ENCODE measurements at places on chromosomes 3 and 15. TPM values are rescaled to one million over a fixed set of nuclear protein-coding genes. Genes with fewer than 3 reads are reported as not detected.
A peak's percentile ranks its signal among the peaks of the same experiment; 100 is the strongest.

Gene SCN11A
- not detected for total RNA-seq

Gene MUC20
- not detected for total RNA-seq

Gene ILDR1
- not detected for total RNA-seq

Gene PIERCE2
- total RNA-seq, result 3.7 TPM

Gene ACTC1
- not detected for total RNA-seq

Gene ALDH1L1
- 0.27 TPM for total RNA-seq

Gene SLC28A1
- not detected for total RNA-seq

Gene ZNF860
- not detected for total RNA-seq

Gene ZMYND10
- total RNA-seq, result not detected

Gene TMEM108
- total RNA-seq, result 0.79 TPM

GRCh38 chr15:73981761-73982221 is 10.3 kb downstream of the STOML1 start:
- DNase-seq, result peak; percentile 81

DNA sequence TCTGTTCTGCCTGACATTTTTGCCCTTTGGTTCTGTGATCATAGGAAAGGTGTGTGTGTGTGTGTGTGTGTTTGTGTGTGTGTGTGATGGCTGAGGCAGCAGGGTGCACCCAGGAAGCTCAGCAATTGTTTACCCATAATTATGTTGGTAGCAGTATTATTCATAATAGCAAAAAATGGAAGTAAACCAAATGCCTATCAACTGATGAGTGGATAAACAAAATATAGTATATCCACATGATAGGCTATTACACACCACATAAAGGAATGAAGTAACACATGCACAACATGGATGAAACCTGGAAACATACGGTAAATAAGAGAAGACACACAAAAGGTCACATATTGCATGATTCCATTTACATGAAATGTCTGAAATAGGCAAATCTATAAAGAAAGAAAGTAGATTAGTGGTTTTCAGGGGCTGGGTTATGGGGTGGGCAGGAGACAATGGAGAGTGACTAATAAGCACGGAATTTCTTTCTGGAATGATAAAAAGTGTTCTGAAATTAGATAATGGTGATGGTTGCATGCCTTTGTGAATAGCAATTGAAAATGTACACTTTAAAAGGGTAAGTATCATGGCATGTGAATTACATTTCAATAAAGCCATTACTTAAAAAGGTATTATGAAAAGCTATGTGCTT is 167.2 kb downstream of the POLR2M start:
- peak; percentile 46 for DNase-seq

DNA sequence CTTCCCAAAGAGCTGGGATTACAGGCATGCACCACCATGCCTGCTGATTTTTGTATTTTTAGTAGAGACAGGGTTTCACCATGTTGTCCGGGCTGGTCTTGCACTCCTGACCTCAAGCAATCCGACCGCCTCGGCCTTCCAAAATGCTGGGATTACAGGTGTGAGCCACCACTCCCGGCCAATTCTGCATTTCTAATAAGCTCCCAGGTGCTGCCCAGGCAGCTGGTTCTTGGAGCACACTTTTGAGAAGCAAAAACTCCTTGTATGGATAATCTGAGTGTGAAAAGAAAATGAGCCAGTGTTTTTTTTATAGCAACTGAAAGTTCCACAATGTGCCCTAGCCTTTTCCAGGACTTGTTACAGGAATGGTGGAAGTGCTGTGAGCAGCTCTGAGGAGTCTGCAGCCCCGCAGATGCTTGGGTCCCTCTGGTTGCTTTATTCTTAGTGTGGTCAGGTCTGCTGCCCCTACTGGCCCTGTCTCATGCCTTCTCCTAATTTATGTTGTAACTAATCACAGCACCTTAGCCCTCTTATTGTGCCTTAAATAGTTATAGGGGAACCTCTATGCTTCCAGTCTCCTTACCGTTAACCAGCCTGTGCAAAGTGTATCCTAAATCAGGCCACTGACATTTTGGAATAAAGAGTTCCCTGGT is 13.5 kb upstream of the KCNAB1 start:
- DNase-seq, result no peak

DNA sequence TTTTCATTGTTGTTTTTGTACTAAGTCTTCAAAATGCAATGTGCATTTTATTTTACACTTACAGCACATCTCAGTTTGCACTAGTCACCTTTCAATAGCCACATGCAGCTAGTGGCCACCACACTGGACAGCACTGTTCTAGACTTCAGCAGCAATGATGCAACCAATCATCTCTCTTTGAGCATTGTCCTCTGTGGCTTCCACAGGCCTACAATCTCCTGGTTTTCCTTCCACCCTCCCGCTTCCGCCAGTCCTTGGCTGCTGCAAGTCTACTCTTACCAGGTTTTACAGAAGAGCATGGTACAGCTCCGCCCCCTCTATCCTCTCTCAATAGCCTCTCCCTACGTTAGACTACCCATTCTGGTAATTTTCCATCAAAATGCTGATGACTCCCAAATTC is 25.1 kb upstream of the FSIP1 start:
- DNase-seq, result no peak

- DNase-seq, result peak; percentile 82
Measured at GRCh38 chr3:71987828-71988227, 202.9 kb upstream of the PROK2 start.

- DNase-seq, result peak; percentile 6
Measured at GRCh38 chr3:9041626-9042025, 78.4 kb upstream of the RAD18 start.

- peak; percentile 32 for DNase-seq
Measured at GRCh38 chr15:90209591-90209990, 8.5 kb downstream of the SEMA4B start.

- DNase-seq, result no peak
Measured at GRCh38 chr3:139835830-139836683, 98.9 kb upstream of the CLSTN2 start.

DNA sequence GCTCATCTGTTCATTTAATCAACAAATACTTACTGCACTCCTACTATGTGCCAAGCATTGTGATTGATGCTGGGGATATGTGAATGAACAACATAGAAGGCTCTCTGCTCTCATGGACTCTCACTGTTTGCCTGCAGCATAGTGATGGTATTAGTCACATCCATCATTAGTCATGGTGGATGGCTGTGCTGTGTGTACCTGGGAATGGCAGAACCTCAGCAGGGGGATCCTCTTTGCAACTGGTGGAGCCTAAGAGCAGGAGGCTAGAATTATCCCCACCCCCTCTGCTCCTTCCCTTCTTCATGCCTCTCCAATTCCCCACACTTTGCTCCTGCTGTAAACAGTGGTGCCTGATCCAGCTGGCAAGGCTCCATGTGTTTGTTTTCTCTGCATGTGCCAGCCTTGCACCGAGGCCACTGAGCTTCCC is 20.5 kb downstream of the BOC start:
- peak; percentile 71 for DNase-seq

DNA sequence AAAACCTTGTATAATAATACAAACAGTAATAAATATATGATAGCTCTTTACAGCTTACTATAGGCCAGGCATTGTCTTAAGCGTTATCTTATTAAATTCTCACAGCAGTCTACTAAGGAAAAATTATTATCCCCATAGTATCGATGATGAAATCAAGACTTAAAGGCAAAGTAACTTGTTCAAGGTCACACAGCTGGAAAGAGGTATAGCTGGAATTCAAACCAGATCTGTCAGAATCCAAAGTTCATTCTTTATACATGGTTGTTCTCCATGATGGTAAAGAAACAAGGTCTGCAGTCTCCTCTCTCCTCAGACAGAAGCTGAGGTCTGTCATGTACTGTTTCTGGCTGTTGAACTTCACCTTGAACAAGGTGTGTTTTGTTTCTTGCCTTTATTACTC is 15.4 kb upstream of the SLC22A13 start:
- DNase-seq, result no peak

DNA sequence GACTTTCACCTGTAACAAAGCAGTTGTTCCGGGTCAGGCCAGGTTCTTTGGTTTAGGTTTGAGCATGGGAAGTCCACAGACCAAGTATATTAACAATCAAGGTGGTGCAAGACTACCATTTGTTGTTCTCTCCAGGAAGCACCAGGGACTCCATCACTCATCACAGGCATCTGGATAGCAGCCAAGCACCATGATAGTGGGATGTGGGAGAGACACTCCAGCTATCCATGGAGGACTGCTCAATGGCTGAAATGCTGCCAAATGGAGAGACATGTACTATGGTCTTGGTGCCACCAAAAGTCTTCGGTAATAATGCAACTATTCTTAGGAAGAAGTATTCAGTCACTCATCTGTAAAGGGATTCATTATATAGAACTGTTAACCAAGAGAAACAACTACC is 143.0 kb downstream of the TNIK start:
- DNase-seq, result no peak

DNA sequence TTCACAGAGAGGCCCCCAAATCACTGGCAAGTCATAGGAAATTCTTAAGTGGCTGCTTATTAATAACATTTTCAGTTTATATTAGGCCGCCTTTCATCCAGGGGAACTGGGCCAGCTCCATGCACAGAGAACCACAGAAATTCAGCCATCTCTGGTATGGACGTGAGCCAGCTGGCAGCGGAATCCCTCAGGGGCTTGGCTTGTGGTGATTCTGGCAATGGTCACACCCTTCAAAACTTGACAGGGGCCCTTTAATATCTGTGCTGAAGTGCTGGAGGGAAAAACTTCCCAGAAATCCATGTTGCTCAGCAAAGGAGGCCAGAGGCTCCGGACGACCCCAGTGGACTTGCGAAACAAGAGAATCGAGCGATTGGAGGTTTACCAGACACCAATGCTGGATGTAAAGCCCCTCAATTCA is 11.3 kb downstream of the PRICKLE2 start:
- peak; percentile 64 for DNase-seq

DNA sequence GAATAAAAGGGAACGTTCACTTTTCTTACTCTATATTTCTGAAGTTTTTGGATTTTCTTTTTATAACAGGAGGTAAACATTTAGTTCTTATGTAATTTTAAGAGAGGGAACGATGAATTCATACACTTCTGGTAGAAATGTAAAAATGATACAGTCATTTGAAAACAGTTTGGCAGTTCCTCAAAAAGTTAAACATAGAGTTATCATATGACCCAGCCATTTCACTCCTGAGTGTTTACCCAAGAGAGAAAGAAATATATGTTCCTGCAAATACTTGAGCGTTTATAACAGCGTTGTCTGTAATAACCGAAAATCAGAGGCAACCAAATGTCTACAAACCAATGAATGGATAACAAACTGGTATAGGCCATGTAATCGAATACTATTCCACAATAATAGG is 20.8 kb upstream of the CCR9 start:
- no peak for DNase-seq

DNA sequence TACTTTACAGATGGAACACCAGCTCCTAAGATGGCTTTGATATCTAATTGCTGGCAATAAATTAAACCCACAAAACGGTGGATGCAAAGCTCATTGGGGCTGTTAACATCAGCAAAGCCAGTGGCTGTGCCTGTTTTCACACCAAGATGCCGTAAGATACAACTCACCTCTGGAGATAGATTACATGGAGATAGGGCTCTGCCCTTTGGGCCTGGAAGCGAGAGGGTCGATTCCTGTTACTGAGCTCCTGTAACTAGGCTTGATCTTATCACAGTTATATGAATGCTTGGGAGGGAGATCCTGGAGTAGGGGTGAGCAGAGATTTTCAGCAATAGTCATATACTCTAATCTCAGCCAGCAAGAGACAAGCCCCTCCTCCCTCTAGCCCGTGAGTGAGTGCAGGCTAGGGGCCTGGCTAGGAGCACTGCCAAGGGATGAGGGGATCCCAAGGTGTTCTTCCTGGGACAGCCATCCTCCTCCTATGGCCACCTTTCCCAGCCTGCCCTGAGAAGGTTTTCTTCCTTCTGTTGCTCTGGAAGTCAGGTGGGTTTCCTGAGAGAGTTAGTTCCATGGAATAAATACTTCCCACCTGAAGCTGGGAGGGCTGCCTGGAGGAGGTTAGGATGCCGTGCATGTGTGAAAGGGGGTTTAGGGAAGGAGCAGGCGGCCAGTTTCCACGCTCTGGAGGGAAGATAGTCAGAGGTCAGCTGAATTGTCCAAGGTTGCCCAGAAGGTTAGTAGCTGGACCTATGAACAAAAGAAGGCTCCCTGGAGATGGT is 18.1 kb upstream of the DOCK3 start:
- no peak for DNase-seq

GRCh38 chr15:31405200-31405920 is 78.7 kb downstream of the KLF13 start:
- peak; percentile 55 for DNase-seq

DNA sequence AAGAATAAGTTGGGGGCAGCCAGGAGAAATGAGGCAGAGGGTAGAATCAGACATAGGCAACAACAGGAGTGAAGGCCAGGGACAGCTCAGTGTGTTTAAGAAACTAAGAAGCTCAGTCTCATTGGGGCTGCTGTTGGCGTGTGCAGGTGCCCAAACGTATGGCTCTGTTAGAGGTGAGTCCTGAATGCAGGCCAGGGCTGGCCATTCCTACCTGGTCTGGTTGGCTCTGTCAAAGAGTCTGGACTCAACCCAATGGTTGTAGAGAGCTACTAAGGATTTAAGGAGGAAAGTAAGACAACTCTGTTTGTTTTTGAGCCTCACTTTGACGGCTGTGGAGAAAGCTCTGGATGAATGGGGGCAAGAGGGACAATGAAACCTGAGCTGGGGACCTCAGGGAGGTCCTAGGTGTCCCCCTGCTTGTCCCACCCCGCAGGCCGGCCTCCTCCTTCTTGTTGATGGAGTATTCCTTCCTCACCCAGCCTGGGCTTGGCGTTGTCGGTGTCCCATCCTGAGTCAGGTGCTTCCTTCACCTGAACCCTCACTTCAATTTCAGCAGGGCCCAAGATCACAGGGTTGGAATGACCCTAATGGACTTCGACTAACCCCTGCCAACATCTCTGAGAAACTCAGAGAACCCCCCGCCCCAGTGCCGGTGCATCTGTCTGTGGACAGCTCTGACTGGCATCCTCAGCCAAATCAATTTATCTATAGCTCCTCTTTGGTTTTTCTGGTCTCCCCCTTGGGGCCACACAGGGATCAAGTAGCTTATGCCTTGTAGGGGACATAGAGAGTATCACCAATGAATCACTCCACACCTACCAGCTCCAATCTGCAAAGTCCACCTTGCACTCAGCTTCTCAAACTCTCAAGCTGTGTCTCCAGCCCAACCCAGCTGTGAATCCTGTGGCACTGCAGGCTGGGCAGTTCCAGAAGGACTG is 8.3 kb downstream of the ITGA11 start:
- no peak for DNase-seq

GRCh38 chr15:55902981-55903380 is 90.4 kb downstream of the NEDD4 start:
- no peak for DNase-seq

DNA sequence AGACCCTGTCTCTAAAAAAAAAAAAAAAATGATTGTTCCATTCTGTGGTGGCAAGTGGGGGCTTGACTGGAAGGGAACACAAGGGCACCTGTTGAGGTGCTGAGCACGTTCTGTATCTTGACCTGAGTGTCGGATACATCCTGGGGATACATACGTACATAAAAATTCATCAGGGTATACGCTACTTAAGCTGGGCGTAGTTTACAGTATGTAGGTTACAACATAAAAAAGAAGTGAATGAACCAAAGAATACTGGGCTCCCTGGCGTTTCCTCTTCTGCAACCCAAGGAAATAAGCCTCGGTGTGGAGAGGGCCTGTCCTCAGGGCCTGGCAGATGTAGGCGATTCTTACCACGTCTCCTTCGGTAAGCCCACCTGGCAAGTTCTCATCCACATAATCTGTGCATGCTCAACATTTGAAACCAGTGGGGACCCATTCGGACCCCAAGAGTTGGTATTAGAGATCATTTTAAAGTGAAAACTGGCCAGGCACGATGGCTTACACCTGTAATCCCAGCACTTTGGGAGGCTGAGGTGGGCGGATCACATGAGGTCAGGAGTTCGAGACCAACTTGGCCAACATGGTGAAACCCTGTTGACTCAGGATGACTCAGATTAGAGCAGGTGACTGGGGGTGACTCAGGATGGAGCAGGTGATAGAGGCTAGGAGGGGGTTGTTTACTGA is 5.1 kb upstream of the MUC20 start:
- DNase-seq, result peak; percentile 74

- no peak for DNase-seq
Measured at GRCh38 chr3:85102781-85103180, 144.0 kb downstream of the CADM2 start.

All from MG63 (cell line).